ENCODE measurements at places on chromosomes 13 and 19.
A peak's percentile ranks its signal among the peaks of the same experiment; 100 is the strongest.

GRCh38 chr13:85755123-85755522 is 44.1 kb downstream of the SLITRK6 start:
- no peak for DNase-seq

GRCh38 chr19:47096721-47097120 is 16.9 kb downstream of the ZC3H4 start:
- DNase-seq = no peak

DNA sequence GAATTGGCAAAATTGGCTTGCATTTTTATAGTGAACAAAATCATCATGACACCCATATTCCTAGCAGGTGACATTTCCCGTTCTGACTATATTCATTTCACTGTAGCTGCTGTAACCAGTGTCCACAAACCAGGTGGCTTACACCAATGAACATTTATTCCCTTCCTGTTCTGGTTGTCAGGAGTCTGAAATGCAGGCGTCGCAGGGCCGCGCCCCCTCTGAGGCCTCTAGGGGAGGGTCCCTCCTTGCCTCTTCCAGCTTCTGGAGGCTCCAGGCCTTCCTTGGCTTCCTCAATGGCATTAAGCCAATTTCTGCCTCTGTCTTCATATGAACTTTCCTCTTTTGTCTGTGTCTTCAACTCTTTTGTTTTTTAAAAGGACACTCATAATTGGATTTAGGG is 6.5 kb upstream of the RLN3 start:
- DNase-seq = no peak

DNA sequence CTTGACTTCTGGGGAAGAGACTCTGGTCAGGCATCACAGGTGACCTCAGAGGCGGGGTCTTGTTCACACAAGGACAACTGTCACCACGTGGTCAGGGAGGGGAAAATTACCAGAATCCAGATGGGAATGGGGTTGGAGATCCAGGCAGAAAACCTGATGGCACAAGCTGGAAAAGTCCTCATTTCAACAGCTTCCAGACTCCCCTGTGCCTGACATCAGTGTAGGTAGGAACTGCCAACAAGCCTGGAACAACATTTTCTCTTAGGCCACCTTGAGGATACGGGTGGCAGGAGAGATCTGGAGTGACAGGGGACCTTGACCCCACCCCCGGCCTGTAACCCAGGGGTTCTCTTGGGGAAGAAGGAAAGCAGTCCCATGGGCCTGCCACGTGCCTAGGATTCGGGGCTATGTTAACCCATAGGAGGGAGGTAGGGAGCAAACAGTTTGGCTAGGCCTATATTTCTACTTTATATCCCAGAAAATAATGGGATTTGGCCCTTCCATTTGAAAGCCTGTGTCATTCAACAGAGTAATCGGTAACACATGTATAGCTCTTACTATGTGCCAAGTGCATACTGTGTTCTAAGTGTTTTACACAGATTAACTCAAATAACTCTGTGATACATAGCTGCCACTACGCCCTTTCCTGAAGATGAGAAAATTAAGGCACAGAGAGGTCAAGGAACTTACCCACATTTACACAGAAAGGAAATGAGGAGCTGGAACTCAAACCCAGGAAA is 44.9 kb upstream of the C13orf42 start:
- DNase-seq = no peak

GRCh38 chr13:28220166-28220565 is 81.8 kb downstream of the PAN3 start:
- no peak for DNase-seq

DNA sequence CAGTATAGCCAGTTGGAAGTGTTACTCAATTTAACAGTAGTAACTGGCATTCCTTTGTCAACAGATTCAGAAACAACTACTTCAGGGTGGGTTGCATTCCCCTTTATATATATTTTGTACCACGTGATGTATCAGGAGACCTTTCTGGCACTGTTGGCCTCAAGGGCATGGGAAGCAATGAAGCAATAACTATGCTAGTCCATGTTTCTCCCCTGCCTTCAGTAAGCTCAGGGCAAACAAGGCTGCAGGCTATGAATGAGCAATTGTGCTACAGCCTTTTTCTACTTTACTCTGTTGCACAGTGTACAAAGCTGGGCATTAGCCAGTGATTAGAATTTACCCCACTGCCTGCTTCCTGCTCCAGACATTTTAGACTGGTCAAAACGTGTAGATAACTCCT is 348.8 kb downstream of the GPC5 start:
- DNase-seq = no peak

GRCh38 chr19:50728084-50728737 is 5.0 kb downstream of the CLEC11A start:
- peak; percentile 85 for DNase-seq

GRCh38 chr13:50731400-50731799 is 112.1 kb downstream of the DLEU7 start:
- no peak for DNase-seq

DNA sequence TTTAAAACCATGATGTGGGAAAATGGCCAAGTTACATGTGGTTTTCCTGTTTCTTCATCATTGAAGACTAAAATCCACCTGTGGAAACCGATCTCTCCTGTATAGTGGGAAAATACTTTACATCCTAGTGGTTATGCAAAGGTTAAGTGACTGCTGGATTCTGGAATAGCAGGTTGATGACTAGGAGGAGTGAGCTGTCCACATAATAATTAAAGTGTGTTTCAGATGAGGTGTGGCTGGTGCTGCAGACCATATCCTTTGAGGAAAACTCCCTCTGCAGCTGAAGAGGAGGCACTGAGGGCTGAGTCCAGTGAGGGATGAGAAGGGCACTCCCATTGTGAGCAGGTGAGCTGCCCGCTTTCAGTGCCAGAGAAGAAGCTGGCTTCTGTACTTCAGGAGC is 43.2 kb downstream of the DCLK1 start:
- no peak for DNase-seq

GRCh38 chr13:113863524-113864272 is at the start of gene GAS6:
TSS of gene GAS6 (minus strand) at chr13:113864076. CDS start at chr13:113863920, 156 bp downstream.
- DNase-seq = no peak

DNA sequence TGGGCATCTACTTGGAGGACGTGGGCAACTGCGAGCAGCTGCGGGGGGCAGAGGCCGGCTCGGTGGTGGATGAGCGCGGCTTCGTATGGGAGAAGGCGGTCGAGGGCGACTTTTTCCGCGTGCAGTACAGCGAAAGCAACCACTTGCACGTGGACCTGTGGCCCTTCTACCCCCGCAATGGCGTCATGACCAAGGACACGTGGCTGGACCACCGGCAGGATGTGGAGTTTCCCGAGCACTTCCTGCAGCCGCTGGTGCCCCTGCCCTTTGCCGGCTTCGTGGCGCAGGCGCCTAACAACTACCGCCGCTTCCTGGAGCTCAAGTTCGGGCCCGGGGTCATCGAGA is 10.3 kb upstream of the STRN4 start:
- DNase-seq = no peak

- DNase-seq = no peak
Observed at GRCh38 chr13:113784645-113785024, 25.6 kb downstream of the TMEM255B start.

DNA sequence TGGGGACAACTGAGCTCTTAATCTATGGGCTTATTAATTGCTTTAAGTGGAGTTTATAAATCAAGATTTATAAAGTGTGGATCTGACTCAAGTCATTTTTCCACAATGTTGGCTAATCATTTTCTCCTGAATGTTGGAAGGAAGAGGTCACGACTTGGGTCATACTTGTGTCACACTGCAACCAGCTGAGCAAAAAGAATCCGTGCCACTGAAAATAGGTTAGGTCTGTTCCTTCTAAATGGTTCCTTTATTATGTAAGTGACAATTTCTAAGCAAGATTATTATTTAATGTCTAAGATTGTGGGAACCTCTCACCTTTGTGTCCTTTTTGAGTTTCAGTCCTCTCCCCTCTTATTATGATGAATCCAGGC is 178.6 kb downstream of the SHISA2 start:
- no peak for DNase-seq

DNA sequence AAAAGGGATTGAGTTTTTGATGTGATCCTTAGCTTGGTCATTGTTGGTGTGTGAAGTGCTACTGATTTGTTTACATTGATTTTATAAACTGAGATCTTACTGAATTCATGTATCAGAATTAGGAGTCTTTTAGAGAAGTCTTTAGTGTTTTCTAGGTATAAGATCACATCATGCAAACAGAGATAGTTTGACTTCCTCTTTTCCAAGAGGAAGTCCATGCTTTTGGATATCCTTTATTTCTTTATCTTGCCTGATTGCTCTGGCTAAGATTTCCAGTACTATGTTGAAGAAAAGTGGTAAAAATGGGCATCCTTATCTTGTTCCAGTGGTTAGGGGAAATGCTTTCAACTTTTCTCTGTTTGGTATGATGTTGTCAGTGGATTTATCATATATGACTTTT is 561.2 kb upstream of the SLITRK1 start:
- DNase-seq = no peak

DNA sequence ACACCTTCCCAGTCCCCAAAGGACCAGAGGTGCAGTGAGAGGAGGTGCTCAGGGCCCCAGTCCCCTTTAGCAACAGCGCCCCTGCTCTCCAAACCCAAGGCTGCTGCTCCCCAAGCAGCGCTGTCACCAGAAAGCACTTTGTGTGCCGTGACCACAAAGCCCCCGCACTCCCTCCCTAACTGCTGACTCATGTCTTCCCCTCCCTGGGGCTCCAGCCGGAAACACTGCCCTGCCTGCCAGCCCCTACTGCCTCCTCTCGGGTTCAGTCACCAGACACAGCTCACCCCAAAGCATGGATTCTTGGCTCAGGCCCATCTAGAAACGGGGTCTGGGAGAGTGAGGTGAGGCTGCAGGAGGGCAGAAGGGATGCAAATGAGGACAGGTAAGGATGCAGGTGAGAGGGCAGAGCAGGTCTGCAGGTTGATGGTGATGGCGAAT is 4.9 kb upstream of the TNFSF14 start:
- DNase-seq = peak; percentile 83

- DNase-seq = no peak
Observed at GRCh38 chr19:1285737-1286360, at the start of gene EFNA2. TSS of gene EFNA2 (plus strand) at chr19:1285873. CDS start at chr19:1286169, 296 bp downstream.

- DNase-seq = peak; percentile 44
Observed at GRCh38 chr19:6210721-6211600, 68.8 kb downstream of the MLLT1 start.

- DNase-seq = no peak
Observed at GRCh38 chr13:60583196-60583888, 186.3 kb downstream of the TDRD3 start.

GRCh38 chr13:25232937-25233515 is 54.3 kb downstream of the MTMR6 start:
- DNase-seq = no peak

GRCh38 chr13:47673009-47673850 is 327.8 kb downstream of the SUCLA2 start:
- no peak for DNase-seq

- peak; percentile 98 for DNase-seq
Observed at GRCh38 chr19:17135001-17135853, 59.6 kb downstream of the MYO9B start.

DNA sequence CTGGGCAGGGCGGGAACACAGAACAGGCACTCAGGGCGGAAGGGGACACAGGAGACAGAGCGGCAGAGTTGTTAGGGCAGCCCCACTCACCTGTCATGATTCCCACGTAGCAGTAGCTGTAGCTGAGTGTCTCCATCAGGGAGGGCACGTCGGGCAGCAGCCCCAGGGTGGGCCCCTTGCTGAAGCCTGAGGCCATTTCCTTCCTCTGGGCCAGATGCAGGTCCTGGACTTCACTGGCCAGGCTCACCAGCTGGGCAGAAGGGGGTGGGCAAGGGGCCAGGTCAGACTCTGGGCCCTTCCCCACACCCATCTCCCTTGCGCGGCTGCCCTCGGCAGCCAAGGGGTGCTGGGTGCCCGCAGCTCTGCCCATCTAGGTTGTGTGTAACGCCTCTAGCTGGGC is 5.9 kb downstream of the MBOAT7 start:
- no peak for DNase-seq

DNA sequence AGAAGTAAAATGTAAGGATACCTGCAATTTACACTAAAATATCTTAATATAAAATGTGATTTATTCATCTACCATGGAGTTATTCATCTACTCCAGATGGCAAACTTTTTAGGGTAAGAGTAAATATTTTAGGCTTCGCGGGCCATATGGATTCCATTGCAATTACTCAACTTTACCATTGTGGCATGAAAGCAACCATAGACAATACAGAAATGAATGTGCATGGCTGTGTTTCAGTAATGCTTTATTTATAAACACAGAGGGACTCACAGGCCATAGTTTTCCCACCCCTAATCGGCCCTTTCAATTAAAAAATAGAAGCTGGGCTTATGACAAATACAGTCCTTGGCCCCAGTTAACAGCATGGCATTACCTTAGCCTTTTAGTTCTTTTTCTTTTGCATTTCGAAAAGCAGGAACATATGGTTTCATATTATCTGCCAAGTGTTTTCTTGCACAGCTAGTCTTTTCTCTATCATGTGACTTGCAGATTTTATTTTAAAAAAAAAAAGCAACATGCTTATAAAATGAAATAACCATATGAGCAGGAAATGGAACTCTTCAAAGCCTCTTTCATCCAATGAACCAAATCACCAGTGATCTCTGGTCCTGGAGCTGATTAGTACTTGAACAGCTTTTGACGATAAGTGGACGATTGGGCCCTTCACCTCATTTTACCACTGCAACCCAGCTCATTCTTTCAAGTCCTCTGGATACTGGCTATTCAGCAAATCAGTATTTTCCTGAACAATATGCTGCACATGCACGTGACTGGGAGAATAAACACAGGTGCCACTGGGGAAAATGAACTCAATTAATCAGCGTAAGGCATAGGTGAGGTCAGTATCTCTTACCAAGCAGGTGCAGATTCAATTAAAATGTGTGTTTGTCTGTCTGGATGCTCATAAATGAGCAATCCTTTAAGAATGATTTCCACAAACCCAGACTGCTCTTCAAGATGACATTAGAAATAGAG is 63.9 kb downstream of the LHFPL6 start:
- no peak for DNase-seq

GRCh38 chr19:19421299-19421696 is 15.8 kb downstream of the GATAD2A start:
- no peak for DNase-seq

- DNase-seq = no peak
Observed at GRCh38 chr13:32384702-32385101, 43.2 kb downstream of the N4BP2L1 start.

DNA sequence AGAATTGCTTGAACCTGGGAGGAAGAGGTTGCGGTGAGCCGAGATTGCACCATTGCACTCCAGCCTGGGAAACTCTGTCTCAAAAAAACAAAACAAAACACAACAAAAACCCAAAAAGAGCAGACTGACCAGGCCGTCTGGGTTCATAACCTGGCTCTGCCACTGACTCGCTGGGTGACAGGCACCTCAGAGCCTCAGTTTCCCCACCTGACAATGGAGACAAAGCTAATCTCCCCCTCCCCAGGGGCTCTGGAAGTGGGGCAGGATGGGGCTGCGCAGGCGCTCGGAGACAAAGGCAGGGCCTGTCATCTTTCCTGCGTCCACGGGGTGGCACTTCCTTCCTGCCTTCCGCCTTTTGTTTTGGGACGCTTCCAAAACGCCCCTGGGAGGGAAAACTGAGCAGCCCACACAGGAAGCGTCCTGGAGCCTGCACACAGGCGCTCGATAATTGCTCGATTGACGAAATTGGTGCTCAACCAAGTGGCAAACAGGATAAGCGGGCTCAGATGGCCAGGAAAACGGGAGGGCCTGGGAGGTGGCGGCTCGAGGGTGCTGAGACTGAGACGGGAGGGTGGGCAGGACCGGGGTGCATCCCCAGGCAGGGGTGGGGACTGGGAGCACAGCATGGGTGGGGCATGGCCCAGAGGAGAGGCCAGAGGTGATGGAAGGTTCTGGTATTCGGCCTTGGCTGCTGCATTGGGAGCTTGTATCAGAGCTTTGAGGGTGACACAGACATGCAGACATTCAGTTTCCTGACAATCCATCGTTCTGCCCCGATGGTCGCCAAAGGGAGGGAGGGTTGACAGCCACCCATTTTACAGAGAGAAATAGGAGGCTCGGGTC is 17.8 kb downstream of the SPC24 start:
- DNase-seq = peak; percentile 90

All from aorta (tissue), 5 donors.